ENCODE measurements at places on chromosomes 16 and 17. TPM values are rescaled to one million over a fixed set of nuclear protein-coding genes. Genes with fewer than 3 reads are reported as not detected.
A peak's percentile ranks its signal among the peaks of the same experiment; 100 is the strongest.

DNA sequence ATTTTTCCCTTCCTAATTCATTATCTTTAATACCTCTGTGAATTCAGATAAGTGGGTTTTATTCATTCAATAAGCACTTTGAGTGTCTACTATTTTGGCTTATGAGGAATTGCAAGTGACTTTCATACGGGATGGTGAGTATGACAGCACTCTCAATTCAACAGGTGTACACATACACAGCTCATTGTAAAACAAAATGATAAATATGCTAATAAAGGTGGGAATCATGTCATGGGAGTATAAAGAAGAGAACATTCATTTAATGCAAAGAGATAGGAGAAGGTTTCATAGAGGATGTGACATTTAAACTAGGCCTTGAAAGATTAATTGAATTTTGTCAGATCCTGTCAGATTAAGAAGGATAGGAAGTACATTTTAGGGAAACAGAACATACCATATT, 19.4 kb downstream of the NACA2 start:
- DNase-seq = no peak
- H3K4me3 ChIP-seq = no peak overlapping the region
- H3K27me3 ChIP-seq = no peaks in the 10 kb centered on the region
- H3K27ac ChIP-seq = no peak overlapping the region

DNA sequence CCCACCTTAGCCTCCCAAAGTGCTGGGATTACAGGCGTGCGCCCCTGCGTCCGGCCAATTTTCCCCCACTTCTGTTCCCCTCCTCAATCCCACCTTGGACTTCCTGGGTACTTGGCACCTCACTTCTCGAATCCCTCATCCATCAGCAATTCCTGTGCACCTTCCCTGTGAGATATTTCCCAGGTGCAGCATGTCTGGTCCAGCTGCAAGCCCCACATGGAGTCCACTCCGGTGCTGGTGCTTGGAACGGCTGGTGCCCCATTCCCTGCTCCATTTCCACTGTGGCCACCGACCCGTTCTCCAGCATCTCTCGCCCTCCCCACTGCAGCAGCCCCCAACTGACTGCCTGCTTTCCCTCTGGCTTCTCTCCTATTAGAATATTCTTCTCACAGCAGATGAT, 35.3 kb downstream of the NOL11 start:
- no peaks in the 10 kb centered on the region for H3K4me1 ChIP-seq
- H3K27me3 ChIP-seq = no peaks in the 10 kb centered on the region
- H3K27ac ChIP-seq = no peak overlapping the region
- H3K4me3 ChIP-seq = no peak overlapping the region

DNA sequence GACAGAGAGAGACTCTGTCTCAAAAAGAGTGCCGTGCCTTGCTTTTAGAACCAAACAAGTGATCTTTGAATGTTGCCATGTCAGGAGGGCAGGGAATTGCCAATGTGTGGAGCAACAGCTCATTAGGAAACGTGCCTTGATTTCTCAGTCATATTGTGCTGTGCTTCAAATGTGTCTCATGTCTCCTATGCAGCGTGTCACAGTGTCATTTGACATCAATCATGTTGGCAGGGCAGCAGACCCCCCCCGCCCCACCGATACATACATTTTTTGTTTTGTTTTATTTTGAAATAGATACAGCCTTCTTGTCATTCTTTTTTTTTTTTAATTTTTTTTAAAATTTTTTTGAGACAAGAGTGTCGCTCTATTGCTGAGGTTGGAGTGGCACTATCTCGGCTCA, 22.1 kb downstream of the MRC2 start:
- H3K36me3 ChIP-seq = no peaks in the 10 kb centered on the region
- DNase-seq = no peak
- peaks cover 32% of the 10 kb centered on the region for H3K4me1 ChIP-seq

GRCh38 chr17:66290101-66290722, 12.2 kb upstream of the PRKCA start:
- no peak overlapping the region for H3K27ac ChIP-seq
- no peak for DNase-seq
- H3K4me1 ChIP-seq = no peaks in the 10 kb centered on the region
- H3K4me3 ChIP-seq = no peak overlapping the region
- H3K27me3 ChIP-seq = no peaks in the 10 kb centered on the region

GRCh38 chr17:29568331-29569244, at the start of gene TP53I13:
TP53I13 (plus strand) TSS chr17:29568701; CDS start chr17:29568759, 58 bp downstream.
- DNase-seq = peak; percentile 96
- peaks cover 80% of the 10 kb centered on the region for H3K4me1 ChIP-seq
- H3K27me3 ChIP-seq = no peaks in the 10 kb centered on the region
- H3K4me3 ChIP-seq = peak within 1 kb of the TSS; percentile 68
- peaks cover 19% of the 10 kb centered on the region for H3K36me3 ChIP-seq

DNA sequence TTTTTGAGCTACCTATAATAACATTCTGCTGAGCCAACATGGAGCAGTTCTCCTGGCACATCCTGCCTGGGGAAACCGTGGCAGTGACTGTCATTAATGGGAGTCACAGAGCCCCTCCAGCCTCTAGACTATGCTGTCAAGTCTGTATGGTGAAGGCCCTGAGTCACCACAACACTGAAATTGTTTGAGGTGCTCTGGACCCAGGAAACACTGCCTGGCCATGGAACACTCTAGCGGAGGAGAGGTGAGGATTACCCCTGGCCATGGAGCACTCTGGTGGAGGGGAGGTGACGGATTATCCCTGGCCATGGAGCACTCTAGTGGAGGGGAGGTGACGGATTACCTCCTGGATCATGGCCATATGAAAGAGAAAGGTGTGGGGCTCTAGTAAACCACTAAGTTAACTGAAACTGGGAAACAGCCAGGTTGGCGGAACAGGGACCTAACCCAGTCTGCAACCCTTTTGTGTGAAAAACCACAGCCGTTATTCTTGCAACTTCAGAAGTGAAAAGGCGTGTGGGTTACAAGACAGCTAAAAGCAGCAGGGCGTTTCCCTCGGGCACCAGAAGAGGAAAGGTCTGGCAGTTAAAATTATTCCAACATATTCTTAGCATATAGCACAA, 156.7 kb downstream of the KCNJ12 start:
- H3K4me3 ChIP-seq = no peak overlapping the region
- DNase-seq = peak; percentile 53
- H3K27ac ChIP-seq = no peak overlapping the region
- H3K36me3 ChIP-seq = peaks cover 47% of the 10 kb centered on the region

GRCh38 chr17:40417258-40417608, 463 bp downstream of the TOP2A start:
- peaks cover 35% of the 10 kb centered on the region for H3K4me1 ChIP-seq
- DNase-seq = no peak
- H3K27ac ChIP-seq = no peak overlapping the region

- peaks cover 16% of the 10 kb centered on the region for H3K4me1 ChIP-seq
- peak overlapping the region; percentile 32 for H3K4me3 ChIP-seq
- no peaks in the 10 kb centered on the region for H3K36me3 ChIP-seq
- no peak for DNase-seq
Observed at GRCh38 chr17:20852990-20853370, 189.8 kb downstream of the USP22 start.

DNA sequence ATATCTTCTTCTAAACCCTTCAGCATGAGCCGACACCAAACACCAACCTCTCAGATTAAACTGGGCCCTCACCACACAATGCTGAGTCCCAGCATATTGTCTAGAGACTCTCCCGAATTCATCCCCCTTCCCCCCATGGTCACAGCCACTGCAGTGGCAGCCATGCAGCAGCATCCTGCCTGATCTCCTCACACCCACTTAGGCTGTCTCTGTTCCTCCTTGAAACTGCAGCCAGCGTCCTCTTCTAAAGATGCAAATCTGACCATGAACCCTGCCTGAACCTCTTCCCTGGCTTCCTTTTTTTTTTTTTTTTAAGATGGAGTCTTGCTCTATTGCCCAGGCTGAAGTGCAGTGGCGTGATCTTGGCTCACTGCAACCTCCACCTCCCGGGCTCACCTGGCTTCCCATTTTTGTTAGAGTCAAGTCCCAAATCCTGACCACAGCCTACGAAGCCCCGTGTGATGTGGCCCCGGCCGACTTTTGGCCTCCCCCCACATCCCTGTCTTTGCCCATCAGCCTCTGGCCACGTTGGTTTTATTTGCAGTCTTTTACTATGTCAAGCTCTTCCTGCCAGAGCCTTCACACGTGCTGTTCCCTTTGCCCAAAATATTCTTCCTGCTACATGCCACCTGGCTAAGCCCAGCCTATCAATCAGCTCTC, 2.8 kb downstream of the FA2H start:
- DNase-seq = no peak
- H3K27me3 ChIP-seq = no peaks in the 10 kb centered on the region
- no peak overlapping the region for H3K4me3 ChIP-seq
- H3K27ac ChIP-seq = no peak overlapping the region
- no peaks in the 10 kb centered on the region for H3K36me3 ChIP-seq

GRCh38 chr17:81018044-81018802, 16.7 kb upstream of the BAIAP2 start:
- H3K4me1 ChIP-seq = peaks cover 25% of the 10 kb centered on the region
- no peaks in the 10 kb centered on the region for H3K27me3 ChIP-seq
- H3K4me3 ChIP-seq = peak overlapping the region; percentile 41
- DNase-seq = no peak
- peak overlapping the region; percentile 58 for H3K27ac ChIP-seq

DNA sequence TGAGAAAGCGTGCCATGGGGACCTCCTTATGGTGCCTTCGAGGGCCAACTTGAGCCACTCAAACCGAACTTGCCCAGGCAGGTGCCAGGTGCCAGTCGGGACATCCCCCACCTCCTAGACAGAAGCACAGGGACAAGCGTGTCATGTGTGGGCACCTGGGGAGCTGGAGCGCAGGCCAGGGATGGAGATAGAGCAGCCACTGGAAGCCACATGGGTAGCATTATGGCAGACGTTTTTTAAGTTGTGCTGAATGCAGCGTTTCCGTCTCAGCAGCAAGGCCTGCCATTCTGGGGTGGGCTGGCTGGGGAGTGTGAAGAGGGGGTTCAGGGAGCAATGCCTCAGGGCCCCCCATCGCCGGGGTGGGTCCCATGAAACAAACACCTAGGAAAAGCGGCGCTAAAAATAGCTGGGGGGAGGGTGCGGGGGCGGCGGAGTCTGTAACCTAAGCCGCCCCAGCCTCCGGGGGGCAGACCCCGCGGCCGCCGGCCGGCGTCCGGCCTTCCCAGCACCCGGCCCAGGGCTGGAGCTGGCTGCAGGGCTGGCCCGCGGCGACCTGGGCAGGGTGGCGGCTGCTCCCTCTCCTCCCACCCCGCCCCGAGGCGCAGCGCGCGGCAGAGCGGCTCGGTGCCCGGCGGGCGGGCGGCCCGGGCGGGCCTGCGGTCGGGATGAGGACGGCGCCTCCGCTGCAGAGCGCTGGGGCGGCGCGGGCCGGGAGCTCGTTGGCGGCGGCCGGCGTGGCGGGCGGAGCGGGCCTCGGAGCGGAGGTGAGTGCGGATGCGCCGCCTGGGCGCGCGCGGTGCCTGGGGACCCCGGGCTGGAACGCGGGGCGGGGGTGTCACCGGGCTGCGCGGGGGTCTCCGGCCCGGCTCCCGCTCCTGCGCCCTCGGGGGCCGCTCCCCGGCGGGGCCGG, at the start of gene ZNF469:
Gene ZNF469 (plus strand): TSS at position 469 of the 910 bp plus-strand sequence. CDS start 44,512 bp downstream, outside the sequence.
- peak within 1 kb of the TSS; percentile 64 for H3K4me3 ChIP-seq
- peaks cover 26% of the 10 kb centered on the region for H3K4me1 ChIP-seq
- peaks cover 48% of the 10 kb centered on the region for H3K27me3 ChIP-seq
- no peak for DNase-seq

DNA sequence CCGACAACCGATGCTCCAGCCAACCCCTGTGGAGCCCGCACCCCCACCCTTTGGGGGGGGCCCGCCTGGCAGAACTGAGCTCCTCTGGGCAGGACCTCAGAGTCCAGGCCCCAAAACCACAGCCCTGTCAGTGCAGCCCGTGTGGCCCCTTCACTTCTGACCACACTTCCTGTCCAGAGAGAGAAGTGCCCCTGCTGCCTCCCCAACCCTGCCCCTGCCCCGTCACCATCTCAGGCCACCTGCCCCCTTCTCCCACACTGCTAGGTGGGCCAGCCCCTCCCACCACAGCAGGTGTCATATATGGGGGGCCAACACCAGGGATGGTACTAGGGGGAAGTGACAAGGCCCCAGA, 17.9 kb downstream of the NGFR start:
- H3K4me3 ChIP-seq = no peak overlapping the region
- no peaks in the 10 kb centered on the region for H3K27me3 ChIP-seq
- no peaks in the 10 kb centered on the region for H3K36me3 ChIP-seq
- H3K4me1 ChIP-seq = peaks cover 47% of the 10 kb centered on the region
- DNase-seq = no peak
- H3K27ac ChIP-seq = no peak overlapping the region

DNA sequence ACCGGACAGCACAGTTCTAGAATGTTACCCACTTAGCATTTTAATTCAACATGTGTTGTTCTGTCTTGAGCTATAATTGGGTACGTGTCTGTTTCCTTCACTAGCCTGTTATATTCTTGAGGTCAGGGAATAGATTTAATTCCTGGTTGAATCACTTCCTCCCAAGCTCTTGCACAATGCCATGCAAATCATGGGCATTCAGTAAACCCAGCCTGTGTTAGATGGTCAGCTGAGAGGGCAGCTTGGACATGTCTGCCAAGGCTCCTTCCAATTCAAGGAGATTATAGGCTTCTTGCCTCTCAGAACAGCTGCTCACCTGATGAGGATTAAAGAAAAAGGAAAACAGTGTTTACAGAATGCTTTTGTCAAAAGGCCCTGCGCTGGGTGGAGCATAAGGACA, 12.6 kb downstream of the C1QTNF1 start:
- no peaks in the 10 kb centered on the region for H3K36me3 ChIP-seq
- H3K27ac ChIP-seq = peak overlapping the region; percentile 53
- no peaks in the 10 kb centered on the region for H3K27me3 ChIP-seq
- no peak for DNase-seq
- peaks cover 24% of the 10 kb centered on the region for H3K4me1 ChIP-seq

GRCh38 chr16:4586291-4586690, 28.4 kb downstream of the UBALD1 start:
- no peak overlapping the region for H3K4me3 ChIP-seq
- H3K4me1 ChIP-seq = no peaks in the 10 kb centered on the region
- no peaks in the 10 kb centered on the region for H3K36me3 ChIP-seq
- no peak overlapping the region for H3K27ac ChIP-seq

GRCh38 chr17:4318186-4318585, 48.3 kb downstream of the UBE2G1 start:
- no peaks in the 10 kb centered on the region for H3K27me3 ChIP-seq
- no peaks in the 10 kb centered on the region for H3K36me3 ChIP-seq
- peak overlapping the region; percentile 48 for H3K27ac ChIP-seq
- H3K4me1 ChIP-seq = peaks cover 81% of the 10 kb centered on the region
- no peak overlapping the region for H3K4me3 ChIP-seq
- no peak for DNase-seq

MLX gene
- total RNA-seq = 29.5 TPM

ALOX15B gene
- 1.3 TPM for total RNA-seq

FBXL19 gene
- 21.8 TPM for total RNA-seq

CACNA1H gene
- total RNA-seq = 273 TPM

PRSS8 gene
- total RNA-seq = not detected

SLC6A2 gene
- 0.33 TPM for total RNA-seq

Data from esophagus muscularis mucosa (tissue), 4 donors.